GM23248 (cell line): ENCODE measurements at places on chromosomes 6 and 20. TPM values are rescaled to one million over a fixed set of nuclear protein-coding genes. Genes with fewer than 3 reads are reported as not detected.

WFDC8 gene
- polyA plus RNA-seq, result not detected in 2 replicates

EFCAB8 gene
- polyA plus RNA-seq, result not detected in 2 replicates

FAM209A gene
- polyA plus RNA-seq, result not detected in 2 replicates

AGER gene
- polyA plus RNA-seq, result 1.2 and 1.4 TPM in 2 replicates

CGAS gene
- polyA plus RNA-seq, result 3.7 TPM in 2 replicates

FKBP1A gene
- polyA plus RNA-seq, result 844 and 887 TPM in 2 replicates

NOX3 gene
- not detected in 2 replicates for polyA plus RNA-seq
